Germinal center (tissue), 1 donor: ENCODE measurements at places on chromosomes 1 and 21.
A peak's percentile ranks its signal among the peaks of the same experiment; 100 is the strongest.

DNA sequence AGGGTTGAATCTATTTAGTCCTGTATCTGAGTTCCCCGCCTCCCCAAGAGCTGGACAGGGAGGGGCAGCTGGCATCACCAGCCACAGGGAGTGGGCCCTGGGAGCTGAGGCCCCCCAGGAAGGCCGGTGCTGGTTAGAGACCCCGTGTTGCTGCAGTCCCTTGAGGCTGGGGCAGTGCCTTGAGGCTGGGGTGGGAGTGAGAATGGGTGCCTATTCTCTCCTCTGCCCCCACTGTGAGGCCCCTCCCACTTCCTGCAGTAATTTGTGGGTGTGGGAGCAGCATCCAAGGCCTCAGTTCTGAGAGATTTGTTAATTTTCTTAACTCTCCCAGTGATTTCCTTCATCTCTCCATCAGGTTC lies 2.5 kb upstream of the TRAPPC3 start:
- no peak for DNase-seq

GRCh38 chr1:55571767-55572166 lies 356.6 kb upstream of the USP24 start:
- DNase-seq: no peak

GRCh38 chr1:15345705-15346345 lies 63.9 kb upstream of the EFHD2 start:
- no peak for DNase-seq

GRCh38 chr21:31248598-31248997 lies 95.5 kb downstream of the TIAM1 start:
- DNase-seq: no peak

- DNase-seq: no peak
Observed at GRCh38 chr21:34824314-34824713, 155.5 kb downstream of the CLIC6 start.

GRCh38 chr1:153921803-153922075 lies 1.0 kb downstream of the GATAD2B start:
- DNase-seq: no peak

DNA sequence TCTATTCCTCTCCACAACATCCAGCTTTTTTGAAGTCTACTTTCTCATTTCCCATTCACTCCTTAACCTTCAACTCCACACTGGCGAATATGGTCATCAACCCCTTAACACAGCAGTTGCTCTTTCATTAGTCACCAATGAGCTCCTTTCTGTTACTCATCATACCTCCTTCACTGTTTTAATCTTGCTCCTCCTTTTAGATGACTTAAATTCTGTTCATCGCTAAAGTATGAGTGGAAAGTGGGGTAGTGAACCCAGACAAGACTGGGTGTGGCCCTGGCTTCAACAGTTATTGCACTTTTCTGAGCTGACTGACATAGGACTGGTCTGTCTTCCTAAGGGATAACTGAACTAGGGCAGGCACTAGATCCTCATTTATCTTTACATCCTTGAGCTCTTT lies 51.3 kb downstream of the AKT3 start:
- DNase-seq: no peak

DNA sequence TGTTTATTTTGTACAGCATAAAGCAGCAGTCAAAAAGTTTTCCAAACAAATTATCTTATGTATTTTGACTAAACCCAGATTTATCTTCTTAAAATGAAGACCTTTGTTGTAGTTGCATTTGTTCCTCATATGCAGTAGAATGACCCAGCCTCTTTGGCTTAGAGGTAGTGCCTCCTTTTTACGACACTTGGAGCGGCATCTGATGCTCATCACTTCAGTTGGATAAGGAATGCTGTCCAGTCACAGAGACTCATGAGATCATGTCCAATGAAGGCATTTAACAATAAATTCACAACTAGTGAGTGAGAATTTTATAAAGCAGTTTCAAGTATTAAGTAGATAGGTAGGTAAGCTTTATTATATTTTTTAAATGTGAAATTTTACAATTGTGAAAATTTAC lies 35.2 kb downstream of the PTPRC start:
- no peak for DNase-seq

GRCh38 chr1:46160212-46160611 lies 14.7 kb upstream of the TSPAN1 start:
- no peak for DNase-seq

DNA sequence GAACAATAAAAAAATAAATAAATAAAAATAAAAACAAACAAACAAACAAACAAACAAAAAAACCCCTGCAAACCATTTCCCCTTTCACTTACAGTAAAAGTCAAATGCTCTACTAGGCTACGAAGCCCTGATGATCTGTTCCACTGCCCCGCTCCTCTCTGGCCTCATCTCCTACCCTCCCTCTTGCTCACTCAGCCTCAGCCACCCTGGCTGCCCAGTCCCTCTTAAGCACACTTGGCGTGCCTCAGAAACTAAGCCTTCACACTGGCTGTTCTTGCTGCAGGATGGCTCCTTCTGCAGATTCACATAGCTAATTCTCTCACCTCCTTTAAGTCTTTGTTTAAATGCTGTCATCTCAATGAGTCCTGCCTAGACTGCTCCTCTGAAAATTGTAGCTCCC lies 30.8 kb upstream of the UHMK1 start:
- DNase-seq: no peak

DNA sequence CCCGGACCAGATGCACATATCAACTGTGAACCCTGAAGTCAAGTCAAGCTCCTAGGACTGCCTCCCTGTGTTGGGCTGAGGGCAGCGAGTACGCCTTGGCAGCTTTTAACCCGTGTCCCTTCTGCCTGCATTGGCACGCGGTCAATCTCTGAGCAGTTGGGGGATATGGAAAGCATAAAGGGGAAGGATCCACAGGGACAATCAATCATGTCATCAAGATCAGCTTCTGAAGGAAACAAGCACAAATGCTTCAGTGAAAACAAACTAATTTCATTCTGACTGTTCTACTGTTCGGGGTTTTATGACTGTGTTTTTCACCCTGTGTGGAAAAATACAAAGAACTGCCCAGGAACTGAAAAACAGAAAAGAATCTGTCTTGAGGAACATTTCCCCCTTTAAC lies 106.2 kb downstream of the RUNX1 start:
- DNase-seq: no peak

DNA sequence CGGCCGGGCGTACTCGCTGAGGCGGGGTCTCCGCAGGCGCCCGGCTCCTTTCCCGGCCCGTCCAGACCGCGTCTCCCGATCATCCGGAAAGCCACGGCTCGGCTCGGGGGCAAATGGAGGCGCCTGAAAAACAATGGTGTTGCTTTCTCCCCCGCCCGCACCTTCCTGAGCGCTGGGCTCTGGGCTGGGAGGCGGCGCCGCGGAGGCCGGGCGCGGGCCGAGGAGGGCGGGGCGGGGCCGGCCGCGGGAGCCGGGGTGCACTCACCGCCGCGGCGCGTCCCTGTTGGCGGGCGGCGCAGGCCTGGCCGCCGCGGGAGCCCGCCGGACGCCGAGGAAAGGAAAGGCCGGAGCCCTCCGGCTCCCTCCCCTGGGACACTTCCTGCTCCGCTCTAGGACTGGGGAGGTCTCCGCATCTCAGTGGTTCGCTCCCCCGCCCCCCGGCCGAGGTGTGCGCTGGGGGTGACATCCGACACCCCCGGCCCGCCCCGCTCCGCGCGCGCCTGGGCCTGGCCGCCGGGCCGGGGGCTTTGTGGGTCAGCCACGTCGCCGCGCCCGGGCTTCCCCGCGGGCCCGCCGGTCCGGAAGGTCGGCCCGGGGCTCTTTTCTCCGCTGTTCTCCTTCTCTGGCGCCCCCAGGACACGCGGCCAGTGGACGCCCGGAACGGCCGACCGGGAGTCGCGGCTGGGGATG lies at the start of gene ZNF496:
Gene ZNF496, minus strand, starts transcription at position 343 of the 690 bp plus-strand sequence. CDS start 2,289 bp downstream, outside the sequence.
- DNase-seq: peak; percentile 77
